Mucosa of descending colon (tissue), 3 donors: ENCODE measurements at places on chromosomes 2 and 18.
A peak's percentile ranks its signal among the peaks of the same experiment; 100 is the strongest.

- DNase-seq = no peak
Measured at GRCh38 chr18:70366174-70366573, 77.3 kb downstream of the SOCS6 start.

- DNase-seq = no peak
Measured at GRCh38 chr2:198411936-198412335, 607.5 kb downstream of the PLCL1 start.

DNA sequence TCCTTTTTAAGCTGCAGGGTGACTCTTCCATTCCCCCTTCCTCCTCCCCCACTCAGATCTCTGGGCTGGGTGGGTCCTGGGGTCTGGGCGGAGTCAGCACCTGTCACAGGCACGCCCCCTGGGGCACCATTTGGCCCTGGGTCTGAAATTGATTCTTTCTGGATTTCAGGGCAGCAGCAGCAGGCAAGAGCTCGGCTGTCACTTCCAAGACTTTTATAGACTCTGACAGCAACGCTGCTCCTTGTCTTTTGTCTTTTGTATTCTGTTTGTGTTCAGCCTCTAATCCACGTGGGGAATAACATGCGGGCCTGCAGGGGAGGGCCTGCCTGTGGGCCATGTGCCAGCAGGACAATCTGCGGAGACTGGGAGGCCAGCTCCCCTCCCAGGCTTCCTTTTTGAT is 3.9 kb downstream of the BOD1L2 start:
- DNase-seq = no peak

DNA sequence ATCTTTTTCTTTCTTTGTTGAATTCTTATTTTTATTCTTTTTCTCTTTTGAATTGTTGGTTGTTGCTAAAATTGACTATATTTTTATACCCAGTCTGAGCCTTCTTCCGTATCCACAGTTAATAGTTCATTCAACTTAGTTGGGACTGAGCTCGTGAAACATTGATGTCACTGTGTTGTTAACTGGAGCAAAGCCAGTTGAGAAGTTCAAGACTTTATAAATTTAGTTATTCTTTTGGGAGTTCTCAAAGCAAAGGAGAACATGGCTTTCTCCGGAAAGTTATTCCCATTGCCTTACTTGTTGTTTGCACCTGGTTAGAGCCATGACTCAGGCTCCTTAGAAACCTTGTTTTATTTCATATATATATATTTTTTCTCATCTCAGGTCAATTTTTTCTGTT is 8.8 kb downstream of the CTLA4 start:
- DNase-seq = no peak

- no peak for DNase-seq
Measured at GRCh38 chr18:12099160-12099559, 5.5 kb downstream of the ANKRD62 start.

GRCh38 chr2:218202266-218202665 is 14.7 kb upstream of the ARPC2 start:
- DNase-seq = no peak

- no peak for DNase-seq
Measured at GRCh38 chr18:23844991-23845680, 155.9 kb downstream of the LAMA3 start.

DNA sequence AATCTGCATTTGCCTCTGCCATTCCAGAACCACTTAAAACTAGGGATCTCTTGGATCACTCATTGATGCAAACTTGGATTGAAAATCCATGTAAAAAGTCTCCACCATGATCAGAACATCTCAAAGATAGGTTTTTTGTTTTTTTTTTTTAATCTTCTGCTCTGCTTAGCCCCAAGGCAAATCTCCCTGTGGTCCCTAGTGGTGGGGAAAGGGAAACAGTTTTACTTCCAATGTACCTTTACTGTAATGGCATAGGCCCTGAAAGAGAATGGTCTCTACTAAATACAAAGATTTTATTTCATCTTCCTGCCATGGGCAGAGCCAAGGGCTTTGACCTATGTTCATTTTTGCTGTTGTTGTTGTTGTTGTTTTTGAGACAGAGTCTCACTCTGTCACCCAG is 78.4 kb downstream of the KANSL1L start:
- no peak for DNase-seq

DNA sequence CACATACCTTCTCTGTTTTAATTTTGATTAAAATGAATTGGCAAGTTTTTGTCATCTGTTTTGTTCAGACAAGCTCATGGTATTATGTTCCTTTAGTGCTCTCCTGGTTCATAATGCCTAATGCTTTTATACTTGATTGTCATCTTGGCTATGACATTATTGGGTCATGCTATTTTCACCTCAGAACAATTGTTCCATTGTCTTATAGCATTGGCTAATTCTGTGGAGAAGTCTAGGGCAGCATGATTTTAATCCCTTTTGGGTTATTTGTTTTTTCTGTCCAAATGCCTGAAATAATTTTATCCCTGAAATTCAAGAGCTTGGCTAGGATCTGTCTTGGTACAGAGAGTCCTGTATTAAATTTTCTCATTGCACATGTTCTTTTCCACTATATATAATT is 83.8 kb upstream of the CCDC85A start:
- no peak for DNase-seq

- no peak for DNase-seq
Measured at GRCh38 chr2:196511258-196512168, 128.0 kb upstream of the CCDC150 start.

DNA sequence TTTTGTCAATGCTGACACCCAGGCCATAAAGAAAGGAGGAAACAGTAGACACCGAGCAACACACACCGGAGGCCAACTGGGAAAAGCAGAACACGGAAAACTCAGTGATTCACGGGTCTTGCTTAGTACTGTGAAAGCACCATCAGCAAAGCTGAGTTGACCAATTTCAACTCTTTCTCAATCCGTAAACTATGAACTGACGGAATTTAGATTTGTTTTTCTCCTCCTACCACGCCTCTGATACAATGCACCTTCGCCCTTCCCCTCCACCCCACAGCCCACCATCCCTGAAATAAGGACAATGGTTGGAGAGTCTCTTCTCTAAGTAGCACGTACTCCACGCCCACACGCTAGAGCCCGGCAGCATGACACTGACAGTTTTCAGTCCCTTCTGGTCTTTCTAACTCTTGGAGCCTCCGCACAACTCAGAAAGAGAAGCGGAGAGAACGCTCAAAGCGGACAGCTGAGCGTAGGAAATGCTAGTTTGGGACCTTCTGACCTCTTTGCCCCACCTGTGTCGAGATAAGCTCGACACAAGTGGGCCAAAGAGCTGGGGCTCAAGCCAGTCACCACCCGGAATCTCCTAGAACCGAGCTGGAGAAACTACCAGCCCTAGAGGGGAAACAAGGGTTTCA is 669 bp downstream of the LNPK start:
- DNase-seq = peak; percentile 57

DNA sequence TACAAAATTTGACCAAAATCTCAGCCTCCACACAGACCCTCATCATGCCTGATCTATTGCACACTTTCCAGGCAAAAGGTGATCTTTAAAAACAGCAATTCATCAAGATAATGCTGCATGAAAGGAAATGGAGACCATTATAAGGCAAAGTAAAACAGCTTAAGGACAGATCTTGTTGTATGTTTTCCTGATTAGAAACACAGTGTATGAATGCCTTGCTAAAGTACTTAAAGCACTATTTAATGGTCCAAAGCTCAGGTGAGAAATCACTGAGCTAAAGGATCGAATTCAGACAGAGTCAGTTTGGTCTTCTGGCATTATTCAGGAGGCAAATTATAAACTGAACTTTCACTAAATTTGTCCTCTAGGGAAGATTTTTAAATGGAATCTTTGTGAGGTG is 18.7 kb upstream of the FTCDNL1 start:
- no peak for DNase-seq

GRCh38 chr2:123530004-123530403 is 495.1 kb upstream of the CNTNAP5 start:
- no peak for DNase-seq

DNA sequence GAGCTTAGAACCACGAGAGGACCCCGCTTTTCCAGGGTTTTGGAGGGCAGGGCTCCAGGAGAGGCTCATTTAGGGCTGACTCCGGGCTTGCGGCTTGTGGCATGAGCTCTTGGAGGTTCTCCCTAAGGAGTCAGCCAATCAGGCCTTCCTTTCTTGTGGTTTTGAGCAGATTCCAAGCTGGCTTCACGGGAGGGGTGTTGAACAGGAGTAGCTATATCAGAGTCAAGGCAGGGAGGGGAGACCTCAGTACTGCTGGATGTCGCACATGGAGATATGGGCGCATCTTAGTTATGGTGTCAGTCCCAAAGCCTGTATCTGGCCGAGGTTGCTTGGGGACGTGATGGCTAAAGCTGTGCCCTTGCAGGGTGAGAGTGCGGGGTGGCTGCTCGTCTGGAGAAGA is 98.6 kb downstream of the AGAP1 start:
- DNase-seq = no peak

GRCh38 chr2:2542966-2543611 is 212.0 kb upstream of the MYT1L start:
- no peak for DNase-seq

DNA sequence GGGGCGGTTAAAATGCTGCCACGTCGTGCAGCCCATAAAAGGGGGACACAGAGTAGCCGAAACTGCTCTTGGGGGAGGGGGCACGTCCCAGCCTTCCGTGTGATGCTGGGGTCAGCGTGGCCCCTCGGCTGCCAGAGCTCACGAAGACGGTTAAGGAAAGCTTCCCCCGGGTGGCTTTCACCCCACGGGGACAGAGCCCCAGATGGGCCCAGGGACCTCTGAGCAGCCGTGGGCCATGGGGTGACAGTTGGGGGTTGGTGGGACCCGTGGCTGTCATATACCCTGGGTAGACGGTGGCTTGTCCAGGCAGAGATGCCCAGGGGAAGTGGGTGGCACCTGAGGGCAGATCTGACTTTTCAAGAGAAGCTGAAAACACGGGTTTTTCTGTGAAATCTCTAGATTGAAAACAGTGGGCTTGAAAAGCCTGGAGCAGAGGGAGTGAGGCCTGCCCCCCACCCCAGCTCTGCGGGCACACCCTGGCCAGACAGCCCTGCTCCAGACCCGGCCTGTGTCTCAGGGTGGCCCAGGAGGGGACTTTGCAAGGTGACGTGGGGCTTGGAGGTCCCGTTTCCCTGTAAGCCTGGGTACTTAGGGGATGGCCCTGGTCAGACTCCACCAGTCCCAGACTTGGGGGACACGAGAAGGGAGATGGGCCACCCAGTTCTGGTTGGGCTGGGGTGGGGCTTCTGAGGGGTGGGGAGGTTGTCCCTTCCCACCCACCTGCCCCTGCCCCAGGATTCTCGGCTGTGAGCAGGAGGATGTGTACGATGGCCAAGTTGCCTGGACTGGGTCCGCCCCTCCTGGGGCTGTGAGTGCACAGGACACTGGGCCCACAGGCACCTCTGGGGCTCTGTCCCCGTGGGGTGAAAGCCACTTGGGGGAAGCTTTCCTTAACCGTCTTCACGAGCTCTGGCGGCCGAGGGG is 652 bp downstream of the NEU4 start:
- peak; percentile 9 for DNase-seq

GRCh38 chr2:218882461-218882816 is 1.8 kb downstream of the WNT10A start:
- peak; percentile 15 for DNase-seq

- DNase-seq = no peak
Measured at GRCh38 chr2:118003396-118003824, 10.5 kb downstream of the CCDC93 start.

GRCh38 chr2:189210250-189211087 is 30.9 kb upstream of the COL5A2 start:
- DNase-seq = no peak

DNA sequence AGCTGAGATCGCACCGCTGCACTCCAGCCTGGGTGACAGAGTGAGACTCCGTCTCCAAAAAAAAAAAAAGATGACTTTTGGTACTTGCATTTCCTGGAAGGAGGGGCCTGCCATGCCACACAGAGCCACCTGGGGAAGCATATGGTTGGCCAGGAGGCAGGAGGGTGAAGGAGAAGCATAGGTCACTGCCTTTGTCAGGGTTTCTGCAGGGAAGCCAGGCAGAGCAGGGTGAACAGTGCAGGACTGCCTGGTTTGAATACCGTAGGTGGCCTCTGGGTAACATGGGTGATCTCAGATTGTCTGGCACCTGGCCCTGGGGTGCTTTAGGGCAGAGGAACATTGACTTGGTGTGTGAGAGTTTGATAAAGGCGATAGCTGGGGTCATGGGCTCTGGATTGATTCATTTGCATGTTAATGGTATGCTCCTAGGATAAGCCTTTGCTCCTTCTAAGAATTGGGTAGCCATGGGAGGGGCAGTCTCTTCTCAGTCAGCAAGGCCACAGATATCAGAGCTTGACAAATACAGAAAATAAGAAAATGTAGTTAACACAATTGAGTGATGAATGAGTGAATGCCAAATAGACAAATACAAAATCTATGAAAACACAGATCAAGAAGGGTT is 124.0 kb upstream of the SEC11C start:
- no peak for DNase-seq

GRCh38 chr2:85019121-85019520 is 48.2 kb downstream of the KCMF1 start:
- DNase-seq = no peak

DNA sequence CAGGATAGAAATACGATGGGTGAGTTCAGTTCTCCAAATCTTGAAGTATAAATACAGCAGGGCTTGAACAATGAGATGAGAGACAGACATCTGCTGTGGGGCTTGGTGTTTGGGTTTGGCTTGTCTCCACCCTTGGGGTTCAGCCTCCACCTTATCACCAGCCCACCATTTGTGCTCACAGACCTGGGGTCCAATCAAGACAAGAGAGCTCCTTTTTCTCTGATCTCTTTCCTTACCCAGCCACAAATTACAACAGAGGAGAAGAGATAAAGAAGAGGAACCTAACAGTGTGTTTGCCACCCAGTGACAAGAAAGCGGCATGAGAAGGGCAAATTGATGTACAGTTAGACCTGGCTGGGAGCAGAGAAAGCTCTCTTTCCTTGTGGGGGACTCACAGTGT is 204.5 kb upstream of the CXCR4 start:
- DNase-seq = no peak

- no peak for DNase-seq
Measured at GRCh38 chr2:55114082-55114481, 63.8 kb upstream of the RTN4 start.

- DNase-seq = no peak
Measured at GRCh38 chr2:24269265-24269664, 91.1 kb downstream of the ITSN2 start.

GRCh38 chr2:174058026-174058425 is 92.9 kb upstream of the SP3 start:
- DNase-seq = no peak

- DNase-seq = no peak
Measured at GRCh38 chr2:241925821-241926441, 56.4 kb downstream of the RTP5 start.

- no peak for DNase-seq
Measured at GRCh38 chr2:100869120-100869519, 49.2 kb downstream of the NPAS2 start.

DNA sequence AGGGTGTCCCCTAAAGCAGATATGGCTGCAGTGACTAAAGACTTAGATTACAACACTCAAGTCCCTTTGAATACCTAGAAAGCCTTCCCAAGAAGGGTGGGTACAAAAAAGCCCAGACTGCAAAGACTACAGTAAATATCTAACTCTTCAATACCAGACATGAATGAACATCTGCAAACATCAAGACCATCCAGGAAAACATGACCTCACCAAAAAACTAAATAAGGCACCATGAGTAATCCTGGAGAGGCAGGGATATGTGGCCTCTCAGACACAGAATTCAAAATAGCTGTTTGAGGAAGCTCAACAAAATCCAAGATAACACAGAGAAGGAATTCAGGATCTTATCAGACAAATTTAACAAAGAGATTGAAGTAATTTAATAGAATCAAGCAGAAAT is 138.2 kb upstream of the OTOS start:
- DNase-seq = no peak

- DNase-seq = no peak
Measured at GRCh38 chr2:149184991-149185390, 145.4 kb upstream of the LYPD6 start.
